ENCODE measurements at places on chromosomes 4 and X.

GRCh38 chr4:5816851-5817375 lies 76.0 kb downstream of the CRMP1 start:
- DNase-seq = no peak

DNA sequence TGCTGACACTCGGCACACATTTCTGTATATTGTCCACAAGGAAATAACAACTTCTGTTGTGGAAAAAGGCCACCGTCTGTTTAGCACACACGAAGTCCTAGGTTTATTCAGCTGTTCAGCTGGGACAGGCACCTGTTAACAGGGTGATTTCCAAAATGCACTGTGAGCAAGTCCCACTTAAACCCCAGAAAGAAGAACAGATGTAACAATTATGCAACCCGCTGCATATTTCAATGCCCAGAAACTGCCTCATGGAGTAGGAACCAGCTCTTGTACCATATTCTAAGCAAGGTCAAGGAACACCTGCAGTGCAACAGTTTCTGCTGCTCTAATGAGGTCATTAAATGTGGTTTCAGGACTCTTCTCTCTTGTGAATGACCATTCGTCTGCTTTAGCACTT lies 77.1 kb downstream of the GEMIN8 start:
- no peak for DNase-seq

DNA sequence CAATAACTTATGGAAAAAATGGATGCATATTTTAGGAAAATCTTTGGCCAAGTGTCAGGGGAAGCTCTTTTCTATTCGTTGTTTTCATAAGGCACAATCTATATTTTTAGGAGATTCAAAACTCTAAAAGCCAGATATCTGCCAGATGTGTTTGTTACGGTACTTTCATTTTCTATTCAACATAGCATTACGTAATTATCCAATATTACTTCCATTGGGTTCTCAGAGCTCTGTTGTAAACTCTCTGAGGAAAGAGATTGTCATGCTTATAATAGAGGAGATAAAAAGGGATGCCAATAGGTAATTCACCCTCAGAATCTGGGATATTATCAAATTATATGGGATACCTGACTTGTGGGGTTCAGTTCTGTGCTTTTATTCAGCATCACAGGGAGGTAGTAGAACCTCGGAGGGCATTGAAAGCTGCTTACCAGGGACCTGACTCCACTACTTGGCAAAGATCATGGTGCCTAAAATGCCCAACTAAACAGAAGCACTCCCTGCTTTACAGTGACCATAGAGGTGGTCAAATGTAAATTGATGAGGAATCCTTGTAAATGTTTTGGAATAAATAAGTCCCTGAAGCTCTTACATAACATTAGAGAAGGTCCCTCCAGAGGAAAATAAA lies 32.9 kb upstream of the GC start:
- no peak for DNase-seq

- DNase-seq = no peak
These were observed 19.7 kb upstream of the RTL9 start for GRCh38 chrX:110338935-110339334.

- no peak for DNase-seq
These were observed 1.1 kb upstream of the EPGN start for GRCh38 chr4:74307170-74307569.

- DNase-seq = no peak
These were observed 138.8 kb upstream of the BANK1 start for GRCh38 chr4:101651778-101652177.

- no peak for DNase-seq
These were observed 1.3 kb upstream of the FAT4 start for GRCh38 chr4:125313497-125313896.

DNA sequence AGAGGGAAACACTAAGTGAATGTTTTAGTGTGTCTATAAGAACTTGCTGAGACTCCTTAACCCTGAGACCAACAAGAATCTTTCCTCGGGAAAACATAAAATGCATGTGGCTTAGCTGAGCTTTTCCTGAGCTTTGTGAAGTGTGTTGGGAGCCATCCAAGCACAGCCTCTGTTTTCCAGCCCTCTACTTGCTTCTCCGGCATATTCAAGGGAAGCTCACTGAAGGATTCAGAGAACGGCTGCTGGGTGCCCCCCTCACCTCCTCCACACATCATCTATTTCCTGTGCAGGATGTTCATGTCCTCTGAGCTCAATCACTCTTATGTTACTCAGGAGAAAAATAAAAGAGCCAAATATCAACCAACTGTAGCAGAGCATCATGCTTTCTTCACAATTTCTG lies 492.1 kb downstream of the IL15 start:
- DNase-seq = no peak

DNA sequence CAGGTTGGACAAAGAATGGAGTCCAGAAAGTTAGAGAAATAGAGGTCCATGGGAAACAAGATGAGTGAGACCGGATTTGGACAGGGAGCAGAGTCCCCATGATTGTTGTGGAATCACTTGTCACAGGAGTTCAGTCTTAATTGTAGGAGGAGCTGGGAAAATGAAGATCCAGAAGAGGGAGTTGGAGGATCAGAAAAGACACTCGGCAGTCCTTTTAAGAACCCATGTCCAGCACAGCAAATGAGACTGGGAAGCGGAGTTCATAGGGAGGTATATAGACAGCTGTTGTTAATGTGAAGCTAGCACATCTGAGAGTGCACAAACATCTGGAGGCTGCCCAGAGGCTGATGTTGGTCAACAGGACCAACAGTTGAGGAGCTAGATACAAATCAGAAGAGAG lies 111.4 kb upstream of the RXFP1 start:
- no peak for DNase-seq

- no peak for DNase-seq
These were observed 1064.0 kb upstream of the SLIT2 start for GRCh38 chr4:19187691-19188090.

DNA sequence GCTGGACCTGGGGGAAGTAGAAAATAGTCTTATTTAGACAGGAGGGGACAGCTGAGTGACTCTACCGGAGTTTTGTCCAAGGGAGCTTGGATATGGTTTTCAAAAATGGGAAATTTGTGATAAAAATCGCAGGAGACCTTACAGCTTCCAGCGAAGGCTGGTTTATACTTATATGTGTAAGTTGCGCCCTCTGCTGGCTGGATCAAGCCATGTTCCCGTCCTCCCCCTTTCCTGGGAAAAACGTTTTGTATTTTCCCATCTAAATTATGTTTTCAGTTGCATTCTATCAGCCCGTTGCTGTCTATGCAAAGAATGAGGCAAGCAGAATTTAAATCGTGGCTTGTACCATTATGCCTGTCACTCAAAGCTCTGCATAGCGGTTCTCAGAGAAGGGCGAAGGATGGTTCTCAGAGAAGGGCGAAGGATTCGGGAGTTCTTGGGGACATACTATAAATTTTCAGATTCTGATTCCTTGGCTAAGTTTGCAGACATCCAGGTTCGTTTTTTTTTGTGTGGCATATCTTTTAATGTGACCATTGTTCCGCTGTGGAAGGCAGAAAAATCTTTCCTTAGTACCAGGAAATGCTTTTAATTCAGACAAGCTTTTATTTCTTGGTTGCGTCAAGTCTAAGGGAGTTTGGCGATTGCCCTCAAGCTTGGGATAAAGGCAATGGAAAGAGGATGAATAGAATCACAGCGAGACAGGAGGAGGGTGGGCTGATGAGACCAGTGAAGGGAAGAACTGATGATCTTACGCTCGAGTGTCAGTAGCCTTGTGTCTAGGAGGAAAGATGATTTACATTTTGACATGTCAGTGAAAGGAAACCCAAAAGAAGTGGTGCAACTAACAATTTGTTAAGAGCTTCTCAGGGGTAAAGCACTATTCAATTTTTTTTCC lies 128.5 kb upstream of the ARX start:
- DNase-seq = no peak

- DNase-seq = no peak
These were observed 925.1 kb downstream of the PCDH7 start for GRCh38 chr4:31645236-31645635.

GRCh38 chrX:108122748-108123147 lies 31.2 kb downstream of the ATG4A start:
- DNase-seq = no peak

DNA sequence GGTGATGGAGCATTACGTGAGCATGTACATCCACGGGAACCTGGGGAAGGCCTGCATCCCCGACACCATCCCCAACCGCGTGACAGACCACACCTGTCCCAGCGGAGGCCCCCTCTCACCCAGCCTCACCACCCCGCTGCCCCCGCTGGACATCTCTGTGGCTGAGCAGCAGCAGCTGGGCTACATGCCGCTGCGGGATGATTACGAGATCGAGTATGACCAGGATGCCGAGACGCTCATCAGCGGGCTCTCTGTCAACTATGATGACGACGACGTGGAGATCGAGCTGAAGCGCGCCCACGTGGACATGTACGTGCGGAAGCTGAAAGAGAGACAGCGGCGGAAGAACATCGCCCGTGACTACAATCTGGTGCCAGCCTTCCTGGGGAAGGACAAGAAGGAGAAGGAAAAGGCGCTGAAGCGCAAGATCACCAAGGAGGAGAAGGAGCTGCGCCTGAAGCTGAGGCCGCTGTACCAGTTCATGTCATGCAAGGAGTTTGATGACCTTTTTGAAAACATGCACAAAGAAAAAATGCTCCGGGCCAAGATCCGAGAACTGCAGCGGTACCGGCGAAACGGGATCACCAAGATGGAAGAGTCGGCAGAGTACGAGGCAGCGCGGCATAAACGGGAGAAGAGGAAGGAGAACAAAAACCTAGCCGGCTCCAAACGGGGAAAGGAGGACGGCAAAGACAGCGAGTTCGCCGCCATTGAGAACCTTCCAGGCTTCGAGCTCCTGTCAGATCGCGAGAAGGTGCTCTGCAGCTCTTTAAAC lies 11.1 kb downstream of the TADA2B start:
- no peak for DNase-seq

DNA sequence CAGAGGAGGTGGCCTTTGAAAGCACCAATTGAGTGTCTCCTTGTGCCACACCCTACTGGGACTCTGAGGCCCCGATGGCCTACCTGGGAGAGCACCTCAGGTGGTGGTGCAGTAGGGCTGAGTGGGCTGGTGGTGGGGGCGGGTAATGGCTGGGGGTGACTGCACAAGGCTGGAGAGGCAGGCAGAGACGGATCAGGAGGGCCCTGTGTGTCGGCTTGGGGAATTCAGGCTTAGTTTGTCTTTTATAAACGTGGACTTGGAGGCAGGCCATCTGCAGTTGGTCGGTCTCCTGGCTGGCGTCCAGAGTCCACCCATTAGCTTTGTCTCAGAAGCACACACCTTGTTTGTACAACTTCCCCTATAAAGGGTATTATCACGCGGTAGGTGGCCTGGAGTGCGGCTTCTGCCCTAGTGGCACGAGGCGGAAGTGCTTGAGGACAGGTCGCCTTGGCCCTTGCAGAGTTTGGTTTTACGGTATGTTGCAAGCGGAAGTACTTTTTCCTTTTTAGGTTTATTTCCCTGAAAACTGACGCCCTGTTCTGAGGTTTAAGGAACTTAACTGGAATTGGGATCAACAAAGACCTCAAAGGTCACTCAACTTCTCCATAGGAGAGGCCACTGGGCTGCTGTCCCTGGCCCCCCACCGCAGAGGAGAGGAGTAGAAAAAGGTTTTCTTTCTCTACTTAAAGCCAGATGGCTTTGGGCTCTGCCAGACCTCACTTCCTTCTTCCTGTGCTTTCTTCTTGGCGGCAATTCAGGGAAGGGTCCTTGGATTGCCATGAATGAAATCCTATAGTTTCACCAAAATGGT lies 8.0 kb downstream of the TBC1D14 start:
- no peak for DNase-seq

Measured in activated gamma-delta T cell (primary cell).